ENCODE measurements at places on chromosomes 2 and 18. TPM values are rescaled to one million over a fixed set of nuclear protein-coding genes. Genes with fewer than 3 reads are reported as not detected.

DNA sequence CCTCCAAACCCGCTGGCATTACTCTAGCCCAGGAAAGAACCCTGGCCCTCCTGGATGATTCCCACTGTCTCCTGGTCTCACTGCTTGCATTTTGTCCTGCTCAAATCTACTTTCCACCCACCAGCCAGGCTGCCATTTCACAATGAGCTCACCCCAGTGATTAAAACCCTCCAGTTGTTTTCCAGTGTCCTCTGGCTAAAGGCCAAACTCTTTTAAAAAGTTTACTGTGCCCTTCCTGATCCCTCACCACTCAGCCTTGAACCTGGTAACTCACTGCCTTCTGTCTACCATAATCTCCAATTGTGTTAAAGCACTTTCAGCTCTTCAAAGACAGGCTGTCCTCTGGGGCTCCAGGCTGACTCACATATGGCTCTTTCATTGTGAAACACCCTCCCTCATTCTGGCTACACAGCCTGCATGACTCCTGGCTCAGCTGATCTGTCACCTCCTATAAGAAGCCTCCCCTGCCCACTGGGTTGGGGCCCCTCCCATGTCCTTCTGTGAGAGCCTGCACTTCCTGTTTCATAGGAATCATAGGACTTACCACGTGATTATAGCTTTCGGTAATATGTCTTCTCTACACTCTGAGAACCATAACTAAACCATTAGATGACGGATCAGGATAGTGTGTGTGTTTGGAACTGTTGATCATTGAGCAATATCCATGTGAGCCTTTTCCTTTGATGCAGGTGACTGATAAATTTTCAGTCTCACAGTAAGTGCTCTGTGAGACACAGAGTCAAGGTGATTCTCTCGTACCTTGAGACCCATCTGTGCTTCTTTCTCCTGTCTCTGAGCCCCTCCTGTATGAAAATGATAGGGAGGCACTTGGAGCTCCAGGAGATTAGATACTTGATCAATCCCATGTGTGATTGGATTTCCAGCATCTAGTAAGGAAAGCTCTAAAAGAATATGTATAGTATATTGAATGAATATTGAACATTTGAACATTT is 590.8 kb upstream of the ID2 start:
- DNase-seq: no peak

Gene RBBP8
- 5.4 TPM for total RNA-seq

DNA sequence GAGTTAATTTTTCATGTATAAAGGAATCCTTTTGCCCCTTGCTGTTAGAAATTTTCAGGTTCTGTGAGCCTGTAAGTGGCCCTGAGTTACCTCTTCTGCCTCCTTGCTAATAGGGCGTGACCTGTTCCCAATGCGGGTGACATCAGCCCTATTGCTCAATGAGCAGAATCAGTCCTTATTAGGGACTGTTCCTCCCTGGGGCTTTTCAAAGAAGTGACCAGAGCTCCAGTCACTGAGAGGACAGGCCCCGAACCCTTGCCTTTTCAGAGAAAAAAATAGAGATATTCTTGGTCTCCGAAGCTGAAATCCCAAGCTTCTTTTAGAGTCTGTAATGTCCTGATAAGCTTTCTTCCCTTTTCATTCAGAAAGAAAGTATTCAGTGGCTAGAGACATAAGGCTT is 8.2 kb upstream of the APOB start:
- DNase-seq: no peak

DNA sequence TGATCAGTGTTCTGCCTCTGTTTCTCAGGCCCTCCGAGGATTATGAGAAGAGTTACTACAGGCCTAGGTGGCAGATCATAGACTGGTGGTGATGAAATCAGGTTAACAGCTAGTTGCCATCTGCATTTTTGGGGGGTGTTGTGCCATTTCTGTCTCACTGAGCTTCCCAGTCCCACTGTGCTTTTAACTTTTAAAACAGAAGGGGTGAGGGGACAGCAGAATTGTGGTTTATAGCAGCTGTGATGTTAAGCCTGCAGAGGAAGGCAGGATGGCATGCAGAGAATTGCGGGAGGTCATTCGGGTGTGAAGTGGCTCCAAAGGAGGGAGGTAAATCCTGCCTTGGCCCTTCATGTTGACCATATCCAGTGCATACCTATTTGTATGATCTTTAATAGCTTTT is 5.0 kb downstream of the CAB39 start:
- DNase-seq: no peak

- DNase-seq: no peak
These were observed 12.9 kb upstream of the TEX51 start for GRCh38 chr2:126885751-126886210.

Gene RFTN2
- total RNA-seq: 4.6 TPM

Gene CTAGE1
- not detected for total RNA-seq

DNA sequence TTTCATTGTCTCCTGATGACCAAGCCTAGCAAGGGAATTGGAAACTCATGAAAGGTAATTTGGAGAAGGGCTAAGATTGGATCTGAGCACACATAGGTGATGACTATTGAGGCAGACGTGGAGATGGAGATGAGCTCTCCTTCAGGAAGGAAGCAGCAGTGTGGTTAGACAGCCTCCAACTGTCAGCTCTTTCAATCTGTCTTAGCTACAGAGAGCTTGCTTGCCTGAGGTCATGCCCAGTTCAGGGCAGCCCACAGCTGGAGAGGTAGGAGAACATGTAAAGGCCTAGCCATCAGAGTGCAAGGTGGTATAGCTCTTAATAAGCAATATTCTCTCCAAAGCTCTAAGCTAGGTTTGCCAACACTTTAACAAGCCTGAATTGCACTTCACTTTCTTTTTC is 79.2 kb downstream of the THSD7B start:
- no peak for DNase-seq

All from glomerular endothelial cell (primary cell).